ENCODE measurements at places on chromosomes 12 and 14.

DNA sequence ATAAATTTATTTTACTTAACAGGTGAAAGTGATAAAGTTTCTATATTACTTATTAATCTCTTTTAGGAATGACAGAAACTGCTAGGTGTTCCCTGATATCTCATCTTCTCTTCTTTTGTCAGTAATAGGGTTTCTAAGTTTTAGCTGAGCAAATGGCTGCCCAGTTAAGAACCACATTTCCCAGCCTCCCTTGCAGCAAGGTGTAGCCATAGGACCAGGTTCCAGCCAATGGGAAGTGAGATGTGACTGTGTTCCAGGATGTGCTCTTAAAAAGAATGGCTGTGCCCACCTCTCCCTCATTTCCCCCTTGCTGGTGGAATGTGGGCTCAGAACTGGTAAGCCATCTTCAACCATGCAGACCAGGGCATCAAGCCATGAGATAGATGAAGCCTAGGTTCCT, 165.6 kb downstream of the HELB start:
- no peak for DNase-seq

DNA sequence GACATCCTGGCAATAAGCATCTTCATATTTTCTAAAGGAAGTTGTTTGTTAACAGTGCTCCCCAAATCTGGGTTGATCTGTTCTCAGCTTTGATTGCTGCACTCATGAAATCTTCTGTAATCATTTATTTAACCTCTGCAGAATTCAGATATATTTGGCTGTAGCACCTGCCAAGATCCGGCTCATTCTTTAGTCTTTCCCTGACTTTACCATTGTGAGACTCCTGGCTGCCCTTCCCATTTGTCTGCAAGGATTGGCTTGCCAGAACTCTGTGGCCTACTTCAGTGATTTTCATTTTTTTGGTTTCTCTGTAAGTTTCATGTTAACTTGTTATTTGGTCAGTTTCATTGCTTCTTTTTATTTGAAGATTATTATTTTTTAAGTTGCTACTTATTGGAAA, 191.2 kb upstream of the PLXNC1 start:
- no peak for DNase-seq

- DNase-seq = no peak
Observed at GRCh38 chr14:60090864-60091519, 731 bp upstream of the PCNX4 start.

DNA sequence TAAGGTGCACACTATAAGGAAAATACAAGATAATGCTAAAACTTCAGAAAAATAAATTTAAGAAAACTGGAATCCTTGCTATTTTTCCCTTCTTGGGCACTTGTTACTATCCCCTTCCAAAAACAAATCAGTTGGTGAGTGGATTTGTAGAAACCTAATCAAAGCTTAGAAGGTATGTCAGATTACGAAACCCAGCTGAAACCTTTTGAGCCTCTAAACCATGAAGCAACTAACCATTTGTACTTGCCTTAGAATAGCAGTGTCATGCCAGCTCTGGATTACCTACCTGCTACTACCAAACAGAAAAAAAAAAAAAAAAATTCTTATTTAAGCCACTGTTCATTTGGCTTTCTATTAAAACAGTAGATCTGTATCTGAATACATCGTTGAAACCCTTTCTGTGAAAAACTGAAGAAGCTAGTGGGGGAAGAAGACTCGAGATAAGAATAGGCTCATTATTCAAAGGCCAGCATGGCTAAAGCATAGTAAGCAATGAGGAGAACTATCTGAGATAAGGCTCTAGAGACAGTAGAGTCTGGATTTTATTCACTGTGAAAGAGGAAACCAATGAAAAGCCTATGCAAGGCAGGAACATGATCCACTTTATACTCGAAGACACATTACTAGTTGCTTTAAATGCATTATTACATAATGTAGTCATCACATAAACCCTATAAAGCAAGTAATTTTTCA, 30.2 kb downstream of the OSBPL8 start:
- no peak for DNase-seq

DNA sequence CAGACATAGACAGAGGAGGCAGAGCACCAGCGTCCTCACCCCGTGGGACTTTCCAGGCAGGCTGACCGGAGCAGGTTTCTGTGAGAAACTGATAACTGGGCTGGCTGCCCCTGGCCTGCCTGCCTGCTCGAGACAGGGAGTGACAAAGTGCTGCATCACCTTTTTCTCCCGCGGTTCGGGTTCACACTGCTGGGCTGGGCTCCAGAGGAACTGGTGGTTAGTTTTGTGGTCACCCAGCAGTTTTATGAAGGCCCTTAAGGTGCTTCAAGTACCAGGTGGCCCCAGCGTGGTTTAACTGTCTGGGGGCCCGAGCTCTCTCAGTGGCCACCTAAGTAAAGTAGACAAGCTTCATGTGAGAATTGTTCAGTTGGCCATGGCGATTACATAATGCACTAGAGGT, 1073.6 kb downstream of the BCL11B start:
- DNase-seq = no peak

GRCh38 chr12:112539221-112539620, 120.5 kb downstream of the PTPN11 start:
- DNase-seq = no peak

DNA sequence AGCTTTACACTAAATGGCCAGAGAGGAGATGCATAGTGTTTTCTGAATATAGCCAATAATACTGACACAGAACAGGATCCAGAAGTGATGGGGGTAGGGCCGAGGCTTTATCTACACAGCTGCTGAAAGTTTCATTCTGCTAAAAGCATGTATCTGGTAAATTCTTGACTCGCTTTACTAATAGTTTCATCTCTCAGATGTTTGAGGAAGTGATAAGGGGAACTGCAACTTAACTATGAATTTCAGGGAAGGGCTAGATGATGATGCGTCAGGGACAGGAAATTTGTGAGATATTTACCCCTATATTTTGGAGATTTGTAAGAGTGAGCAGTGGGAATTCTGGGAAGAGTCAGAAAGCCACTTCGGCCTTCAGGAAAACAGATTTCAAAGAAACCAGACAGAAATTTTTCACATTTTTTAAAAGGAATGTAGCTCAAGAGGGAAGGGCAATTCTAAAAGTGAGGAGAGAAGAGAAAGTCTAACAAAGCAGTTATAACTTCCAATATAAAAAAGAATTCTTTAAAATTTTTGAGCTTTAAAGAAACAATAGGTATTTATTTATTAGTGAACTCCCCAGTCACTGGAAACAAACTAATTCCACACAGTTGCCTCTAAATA, 243.1 kb downstream of the BCAT1 start:
- DNase-seq = no peak

DNA sequence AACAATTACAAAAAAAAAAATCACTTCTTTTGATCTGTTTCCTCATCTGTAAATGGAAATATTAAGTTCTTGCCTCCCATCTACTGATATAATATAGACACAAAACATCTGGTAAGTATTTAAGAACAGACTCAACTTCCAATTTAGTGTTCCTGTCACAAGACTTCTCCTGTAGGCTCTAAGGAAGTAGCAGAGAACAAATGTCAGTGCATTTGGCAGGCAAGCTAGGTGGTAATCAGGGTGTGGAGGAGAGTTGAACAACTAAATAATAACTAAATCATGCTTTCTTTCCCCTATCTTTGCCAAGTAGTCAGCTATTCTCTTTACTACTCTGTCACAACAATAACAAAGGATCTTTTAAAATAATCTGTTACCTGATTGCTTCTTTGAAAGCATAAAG, 22.1 kb downstream of the BAZ1A start:
- no peak for DNase-seq

DNA sequence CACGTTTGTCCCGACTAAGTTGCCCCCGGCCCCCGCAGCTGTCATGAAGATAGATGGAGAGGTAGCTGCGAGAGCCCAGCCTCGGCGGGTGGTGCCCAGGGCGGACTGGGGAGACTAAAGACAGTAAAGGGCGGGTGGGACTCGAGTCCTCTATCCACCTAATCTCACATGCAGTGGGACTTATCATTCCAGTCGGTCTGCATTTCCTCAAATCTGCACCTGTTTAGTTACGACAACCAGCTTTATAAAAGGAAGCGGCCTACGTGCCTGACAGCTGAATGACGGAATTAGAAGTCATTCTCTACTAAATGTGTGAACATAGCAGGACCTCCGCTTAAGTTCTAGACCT, 109.8 kb upstream of the EGLN3 start:
- no peak for DNase-seq

DNA sequence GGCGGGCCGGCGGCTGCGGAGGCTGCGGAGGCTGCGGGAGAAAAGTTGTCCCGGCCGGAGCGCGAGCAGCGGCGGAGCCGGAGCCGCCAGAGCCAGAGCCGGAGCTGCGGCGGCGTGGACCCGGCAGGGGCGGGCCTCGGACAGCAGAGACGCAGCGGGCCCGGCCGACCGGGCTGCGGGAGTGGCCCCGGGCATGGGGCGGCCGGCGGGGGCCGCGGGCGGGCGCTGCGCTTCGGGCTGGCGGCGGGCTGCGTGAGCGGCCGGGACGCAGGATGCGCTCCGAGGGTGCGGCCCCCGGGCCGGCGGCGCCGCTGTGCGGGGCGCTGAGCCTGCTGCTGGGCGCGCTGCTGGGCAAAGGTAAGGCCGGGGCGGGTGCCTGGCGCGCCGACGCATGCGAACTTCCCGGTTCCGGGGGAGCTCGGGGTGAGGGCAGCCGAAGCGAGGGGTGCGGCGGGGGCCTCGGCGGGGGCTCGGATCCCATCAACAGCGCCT, at the start of gene TMEM132C:
TMEM132C (plus strand) TSS at position 40 of the 492 bp plus-strand sequence; CDS start at position 273, 233 bp downstream.
- no peak for DNase-seq

DNA sequence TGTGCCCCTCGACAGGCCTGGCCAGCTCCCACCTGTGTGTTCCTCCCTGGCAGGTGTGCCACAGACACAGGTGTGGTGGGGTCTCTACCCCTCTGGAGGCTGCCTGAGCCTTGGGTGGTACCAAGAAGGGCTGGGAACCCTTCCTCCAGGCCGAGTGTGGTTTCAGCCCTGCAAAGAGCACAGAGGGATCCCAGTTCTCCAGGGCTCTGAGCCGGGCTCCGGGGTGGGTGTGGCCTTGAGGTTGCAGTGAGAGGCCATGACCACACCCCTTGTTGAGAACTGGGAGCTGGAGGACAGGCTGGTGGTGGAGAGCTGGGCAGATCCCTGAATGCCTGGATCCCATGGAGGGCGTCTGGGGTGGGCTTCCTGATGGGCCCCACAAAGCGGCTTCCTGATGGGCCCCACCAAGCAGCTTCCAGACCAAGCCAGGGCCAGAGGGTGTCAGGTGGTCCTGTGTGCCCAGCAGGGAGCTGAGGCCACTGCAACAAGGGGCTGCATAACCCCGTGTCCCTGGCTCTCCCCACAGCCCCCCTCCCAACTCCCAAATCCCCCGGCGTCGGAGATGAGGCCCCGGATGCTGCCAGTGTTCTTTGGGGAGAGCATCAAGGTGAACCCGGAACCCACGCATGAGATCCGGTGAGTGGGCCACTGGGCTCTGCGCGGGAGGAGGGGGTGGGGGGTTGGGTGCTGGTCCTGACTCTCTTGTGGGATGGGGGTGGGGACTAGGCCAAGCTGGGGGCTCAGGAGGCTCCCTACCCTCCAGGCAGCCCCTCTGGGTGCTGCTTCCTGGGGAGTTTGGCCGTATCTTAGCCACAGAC, 16.6 kb downstream of the RFLNA start:
- DNase-seq = no peak

DNA sequence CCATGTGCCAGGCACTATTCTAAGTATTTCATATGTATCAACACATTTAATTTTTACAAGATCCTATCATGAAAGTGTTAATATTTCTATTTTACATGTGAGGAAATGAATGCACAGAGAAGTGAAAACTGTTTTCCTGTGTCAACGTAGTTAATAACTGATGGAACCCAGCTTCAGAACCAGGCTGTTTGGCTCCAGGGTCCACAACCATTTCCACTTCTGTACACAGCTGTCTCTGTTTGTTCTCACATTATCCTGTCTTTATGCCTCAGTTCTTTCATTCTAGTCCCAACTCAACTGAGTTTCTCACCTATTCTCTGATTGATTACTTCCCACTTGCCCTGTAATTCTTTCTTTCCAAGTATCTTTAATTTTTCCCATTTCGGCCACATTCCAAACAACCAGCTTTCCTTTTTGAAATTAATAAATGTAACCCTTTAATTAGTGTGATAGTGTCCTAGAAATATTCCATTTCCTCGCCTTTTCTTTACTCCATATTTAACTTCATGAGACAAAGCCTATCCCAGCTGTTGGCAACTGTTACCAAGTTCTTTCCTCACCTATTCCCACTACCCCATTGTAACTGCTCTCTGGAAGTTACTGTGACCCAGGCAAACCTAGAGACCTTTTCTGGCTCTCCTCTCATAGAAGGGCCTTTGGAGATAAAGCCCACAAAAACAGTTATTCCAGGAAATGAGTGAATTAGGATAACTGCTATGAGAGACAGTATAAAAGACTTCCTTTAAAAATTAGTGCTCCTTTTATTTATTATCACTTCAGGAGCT, 218.7 kb downstream of the RASSF9 start:
- DNase-seq = no peak

GRCh38 chr12:79659961-79660431, 30.8 kb downstream of the PAWR start:
- DNase-seq = no peak

- DNase-seq = peak; percentile 88
Observed at GRCh38 chr14:73696466-73697400, 17.5 kb downstream of the PNMA1 start.

DNA sequence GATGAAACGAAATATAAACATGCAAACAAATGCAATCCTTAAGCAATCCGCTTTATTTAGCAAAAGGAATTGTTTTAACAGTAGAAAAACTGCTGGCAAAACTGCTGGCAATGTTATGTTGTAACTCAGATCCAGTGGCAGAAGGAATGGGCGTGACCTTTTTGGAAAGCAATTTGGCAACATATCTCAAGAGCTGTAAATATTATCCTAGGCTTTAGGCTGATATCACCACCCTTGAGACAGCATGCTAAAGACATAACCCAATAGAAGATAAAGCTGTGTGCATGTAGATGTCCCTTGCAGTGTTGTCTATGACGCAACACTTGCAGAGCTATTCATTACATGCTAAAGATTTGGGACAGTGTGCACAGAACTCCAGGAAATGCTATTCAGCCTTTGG, 138.5 kb downstream of the DICER1 start:
- DNase-seq = no peak

- no peak for DNase-seq
Observed at GRCh38 chr12:5390174-5390799, 41.6 kb upstream of the NTF3 start.

Measured in T-helper 2 cell (primary cell).